ENCODE measurements at places on chromosomes 5 and 9. TPM values are rescaled to one million over a fixed set of nuclear protein-coding genes. Genes with fewer than 3 reads are reported as not detected.
A peak's percentile ranks its signal among the peaks of the same experiment; 100 is the strongest.

- H3K4me3 ChIP-seq = no peak overlapping the region
- DNase-seq = no peak
- no peaks in the 10 kb centered on the region for H3K27me3 ChIP-seq
- H3K27ac ChIP-seq = no peak overlapping the region
These were observed 26.7 kb upstream of the ECM2 start for GRCh38 chr9:92562461-92562967.

DNA sequence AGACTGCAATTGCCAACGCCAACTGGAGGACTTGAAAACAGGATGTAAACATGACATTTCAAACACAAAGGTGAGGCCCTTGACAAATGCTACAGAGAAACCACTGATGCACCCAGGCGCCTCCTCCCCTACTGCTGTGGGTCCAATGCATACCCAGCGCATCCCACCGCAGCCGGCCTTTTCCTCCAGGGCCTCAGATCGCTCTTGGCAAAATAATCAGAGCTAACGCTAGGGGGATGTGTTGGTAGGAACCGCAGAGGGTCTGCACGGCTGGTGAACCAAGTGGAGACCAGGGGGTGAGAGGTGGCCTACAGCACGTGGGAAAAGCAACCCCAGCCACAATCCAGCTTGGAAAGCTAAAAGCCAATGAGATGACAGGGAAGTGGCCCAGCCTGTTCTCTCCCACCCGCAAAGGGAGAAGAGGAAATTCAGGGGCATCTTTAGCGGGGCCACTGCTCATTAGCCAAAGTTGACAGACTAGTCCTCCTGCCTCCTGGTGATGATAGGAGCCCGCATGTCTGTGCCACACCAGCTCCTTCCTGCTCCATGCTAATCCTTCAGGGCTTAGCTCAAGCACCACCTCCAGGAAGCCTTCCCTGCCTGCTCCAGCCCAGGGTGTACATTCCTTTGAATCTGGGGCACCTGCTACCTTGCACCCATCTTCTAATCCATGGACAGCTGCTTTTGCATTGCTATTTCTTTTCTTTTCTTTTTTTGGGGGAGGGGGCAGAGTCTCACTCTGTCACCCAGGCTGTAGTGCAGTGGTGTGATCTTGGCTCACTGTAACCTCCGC lies 5.9 kb downstream of the FAM163B start:
- no peaks in the 10 kb centered on the region for H3K27me3 ChIP-seq
- peak; percentile 29 for DNase-seq

GPR151 gene
- total RNA-seq = not detected

HAVCR2 gene
- total RNA-seq = 14.6 TPM

- peak; percentile 11 for DNase-seq
- H3K36me3 ChIP-seq = no peaks in the 10 kb centered on the region
- no peaks in the 10 kb centered on the region for H3K4me1 ChIP-seq
- no peaks in the 10 kb centered on the region for H3K27me3 ChIP-seq
- H3K4me3 ChIP-seq = no peak overlapping the region
- no peak overlapping the region for H3K27ac ChIP-seq
These were observed 51.6 kb downstream of the AHRR start for GRCh38 chr5:372996-373709.

AIF1L gene
- 397 TPM for total RNA-seq
